ENCODE measurements at places on chromosomes 13 and 19.

DNA sequence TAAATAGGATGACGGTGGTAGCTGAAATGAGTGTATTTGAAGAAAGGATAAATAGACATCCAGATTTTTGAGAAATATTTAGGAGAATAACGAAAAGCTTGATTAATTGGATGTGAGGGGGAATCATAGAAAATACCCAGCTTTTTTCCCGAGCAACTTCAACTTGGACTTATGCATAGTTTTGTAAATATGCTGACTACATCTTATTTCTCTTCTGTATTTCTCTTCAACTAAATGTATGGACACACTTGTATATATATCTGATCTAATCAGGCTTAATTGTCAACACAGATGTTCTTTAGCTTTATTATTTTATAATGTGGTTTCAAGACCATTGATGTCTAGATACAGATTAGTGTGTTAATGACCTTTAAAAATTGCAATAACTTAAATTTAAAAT, 685.0 kb downstream of the SLITRK1 start:
- no peak for DNase-seq

- DNase-seq = no peak
These were observed 948.4 kb downstream of the UQCRFS1 start for GRCh38 chr19:28264556-28264955.

DNA sequence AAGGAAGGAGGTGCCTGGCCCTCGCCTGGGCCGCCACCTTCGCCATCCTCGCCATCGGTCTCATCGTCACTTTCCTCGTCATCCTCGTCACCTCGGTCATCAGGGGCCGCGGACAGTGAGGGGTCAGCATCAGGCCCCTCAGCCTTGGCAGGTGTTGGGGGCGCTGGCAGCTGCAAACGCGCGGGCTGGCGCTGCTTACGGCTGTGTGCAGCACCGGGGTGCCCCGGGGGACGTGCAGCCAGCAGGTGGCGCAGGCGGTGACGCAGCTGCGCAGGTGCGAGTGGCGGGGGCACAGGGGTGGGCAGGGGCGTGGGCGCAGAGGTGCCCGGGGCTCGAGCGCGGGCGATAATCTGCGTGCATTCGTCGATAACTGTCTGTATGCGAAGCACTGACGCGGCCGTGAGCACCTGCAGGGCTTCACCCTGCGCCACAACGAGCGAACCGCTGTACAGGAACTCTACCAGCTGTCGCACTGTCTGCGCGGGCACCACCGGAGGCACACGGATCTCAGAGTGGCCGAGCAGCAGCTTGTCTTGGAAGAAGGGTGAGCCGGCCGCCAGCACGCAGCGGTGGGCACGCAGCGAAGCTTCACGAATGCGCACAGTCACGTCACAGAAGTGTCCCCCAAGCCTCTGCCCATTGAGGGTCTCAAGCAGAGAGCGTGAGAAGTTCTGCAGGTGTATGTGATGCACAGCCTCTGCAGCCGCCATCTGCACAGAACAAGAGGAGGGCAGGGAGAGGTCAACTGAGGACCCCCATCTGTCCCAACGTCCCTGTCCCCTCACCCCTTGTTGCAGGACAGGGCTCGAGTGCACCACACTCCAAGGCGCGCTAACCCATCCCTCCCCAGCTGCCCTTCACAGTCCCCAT, 2.4 kb downstream of the ZBTB45 start:
- no peak for DNase-seq

GRCh38 chr13:95301968-95302393, 730 bp upstream of the ABCC4 start:
- DNase-seq = no peak

DNA sequence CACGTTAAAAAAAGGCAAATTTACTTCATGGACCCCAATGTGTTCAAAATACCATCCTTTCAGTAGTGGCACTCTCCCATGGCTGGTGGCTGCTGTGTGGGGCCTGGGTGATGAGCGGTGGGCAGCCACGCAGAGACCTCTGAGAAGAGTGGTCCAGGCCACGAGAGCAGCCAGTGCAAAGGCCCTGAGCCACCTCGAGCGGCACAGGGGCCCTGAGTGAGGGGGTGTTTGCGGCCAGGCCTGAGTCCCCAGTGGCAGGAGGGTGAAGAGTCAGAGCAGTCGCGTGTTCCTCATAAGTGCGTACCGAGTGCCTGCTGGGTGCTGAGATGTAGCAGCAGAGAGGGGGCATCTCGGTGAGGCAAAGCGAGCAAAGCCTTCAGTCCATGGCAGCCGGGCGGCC, 7.0 kb downstream of the ZNF444 start:
- DNase-seq = no peak

- DNase-seq = no peak
These were observed 117.8 kb downstream of the KCTD12 start for GRCh38 chr13:76768384-76768783.

- DNase-seq = no peak
These were observed 92.7 kb upstream of the GPR12 start for GRCh38 chr13:26853323-26853722.

DNA sequence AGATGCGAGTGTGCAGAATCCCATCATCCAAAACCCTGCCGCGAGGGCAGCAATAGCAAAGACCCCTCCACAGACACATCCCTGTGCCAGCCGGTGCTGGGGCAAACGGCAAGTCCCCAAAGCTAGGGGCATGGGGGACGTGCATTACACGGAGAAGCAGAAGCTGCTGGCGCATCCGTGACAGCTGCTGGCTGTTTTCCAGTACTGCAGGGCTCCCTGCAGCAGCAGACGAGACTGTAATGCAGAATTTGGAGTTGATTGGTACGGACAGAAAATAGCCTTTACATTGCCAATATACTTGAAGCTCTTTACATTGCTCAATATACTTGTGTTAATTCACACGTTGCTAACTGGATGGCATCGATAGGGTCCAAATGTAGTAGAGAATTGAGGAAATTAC, 77.2 kb upstream of the TMTC4 start:
- DNase-seq = no peak

DNA sequence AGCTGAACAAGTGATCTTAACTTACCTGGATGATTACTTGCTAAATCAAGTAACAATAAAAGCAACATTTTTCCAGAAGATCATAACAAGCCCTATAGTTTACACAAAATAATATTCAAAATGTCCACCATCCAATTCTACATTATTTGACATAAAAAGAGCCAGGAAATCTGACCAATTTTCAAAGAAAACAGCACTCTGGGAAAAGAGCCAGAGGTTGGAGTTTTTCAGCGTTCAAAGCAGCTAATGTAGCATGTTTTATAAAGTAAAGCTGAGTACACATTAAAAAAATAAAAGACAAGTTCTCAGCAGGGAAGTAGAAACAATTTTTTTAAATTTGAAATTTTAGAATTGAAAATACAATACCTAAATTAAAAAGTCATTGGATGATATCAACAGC, 62.6 kb downstream of the UFM1 start:
- DNase-seq = no peak

DNA sequence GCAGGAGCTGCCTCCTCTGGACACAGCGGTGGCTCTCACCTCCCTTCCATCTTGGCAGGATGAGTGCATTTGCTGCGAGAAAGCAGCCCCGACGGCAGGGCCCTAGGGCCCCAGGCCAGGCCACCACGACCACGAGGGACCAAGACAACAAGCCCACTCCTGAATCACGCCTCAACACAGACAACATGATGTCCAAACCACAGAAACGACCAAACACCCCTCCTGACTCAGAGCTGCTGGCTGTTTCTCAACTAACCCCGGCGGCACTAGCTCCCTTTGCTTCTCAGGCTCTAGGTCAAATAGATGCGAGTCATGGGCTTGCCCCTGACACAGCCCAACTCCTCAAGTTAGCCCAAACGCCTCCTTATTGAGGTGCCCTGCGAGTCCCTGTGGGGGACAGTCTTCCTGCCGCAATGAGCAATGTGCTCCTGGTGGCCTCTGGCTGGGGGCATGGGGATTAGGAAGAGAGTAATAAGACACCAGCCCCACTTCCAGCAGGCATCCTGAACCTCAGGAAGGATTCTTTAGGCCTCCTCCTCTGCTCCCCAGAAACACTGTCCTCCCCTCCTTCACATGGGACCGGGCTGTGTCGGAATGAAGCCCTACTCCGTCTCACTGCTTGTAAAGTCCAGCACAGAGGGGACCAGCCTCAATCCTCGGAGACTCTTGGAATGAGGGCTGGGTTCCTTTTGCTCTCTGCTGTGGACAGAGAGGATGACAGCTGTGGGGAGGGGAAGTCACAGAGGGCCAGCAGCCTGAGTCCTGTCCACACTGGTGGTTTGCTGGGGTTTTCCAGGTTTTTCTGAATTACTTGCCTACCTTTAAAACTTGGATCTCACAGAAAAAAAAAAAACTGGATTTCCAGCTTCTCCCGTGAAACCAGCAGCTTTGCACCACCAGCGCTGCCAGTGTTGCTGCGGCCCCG, 6.9 kb upstream of the ATF5 start:
- no peak for DNase-seq

- no peak for DNase-seq
These were observed 1704.7 kb downstream of the SLITRK5 start for GRCh38 chr13:89375839-89376238.

- peak; percentile 35 for DNase-seq
These were observed 109.2 kb downstream of the ESD start for GRCh38 chr13:46687810-46688209.

DNA sequence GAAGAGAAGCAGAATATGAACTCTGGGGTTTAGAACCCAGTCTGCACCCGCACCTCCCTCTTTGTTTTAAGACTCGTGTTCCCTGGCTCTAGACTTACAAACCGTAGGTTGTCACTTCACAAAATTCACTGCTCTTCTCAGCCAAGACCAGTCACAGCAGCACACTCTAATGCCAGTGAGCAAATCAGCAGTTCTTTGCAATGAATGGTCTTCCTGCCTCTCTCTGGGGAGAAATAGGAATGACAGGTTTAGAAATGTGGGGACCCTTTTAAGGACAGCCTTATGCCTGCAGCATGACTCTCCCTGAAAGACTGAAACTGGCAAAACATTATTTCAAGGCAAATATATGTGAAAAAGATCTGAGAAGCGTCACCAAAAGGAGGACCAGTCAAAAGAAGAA, 156.9 kb downstream of the KCTD15 start:
- no peak for DNase-seq

DNA sequence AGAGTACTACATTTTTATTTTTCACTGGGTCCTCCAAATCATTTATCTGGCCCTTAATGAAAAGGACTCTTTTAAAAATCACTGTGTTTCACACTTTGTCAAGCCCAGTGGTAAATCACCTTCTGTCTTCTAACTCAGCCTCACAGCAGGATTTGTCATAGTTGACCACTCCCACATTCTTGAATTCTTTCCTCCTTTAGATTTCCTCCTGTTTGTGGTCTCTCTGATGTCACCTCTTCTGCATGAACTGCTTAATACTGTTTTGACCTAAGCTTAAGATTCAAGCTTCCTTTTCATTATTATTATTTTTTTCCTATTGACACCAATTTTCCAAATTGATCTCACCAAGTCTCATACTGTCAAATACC, 899.8 kb upstream of the MIR17HG start:
- DNase-seq = no peak

DNA sequence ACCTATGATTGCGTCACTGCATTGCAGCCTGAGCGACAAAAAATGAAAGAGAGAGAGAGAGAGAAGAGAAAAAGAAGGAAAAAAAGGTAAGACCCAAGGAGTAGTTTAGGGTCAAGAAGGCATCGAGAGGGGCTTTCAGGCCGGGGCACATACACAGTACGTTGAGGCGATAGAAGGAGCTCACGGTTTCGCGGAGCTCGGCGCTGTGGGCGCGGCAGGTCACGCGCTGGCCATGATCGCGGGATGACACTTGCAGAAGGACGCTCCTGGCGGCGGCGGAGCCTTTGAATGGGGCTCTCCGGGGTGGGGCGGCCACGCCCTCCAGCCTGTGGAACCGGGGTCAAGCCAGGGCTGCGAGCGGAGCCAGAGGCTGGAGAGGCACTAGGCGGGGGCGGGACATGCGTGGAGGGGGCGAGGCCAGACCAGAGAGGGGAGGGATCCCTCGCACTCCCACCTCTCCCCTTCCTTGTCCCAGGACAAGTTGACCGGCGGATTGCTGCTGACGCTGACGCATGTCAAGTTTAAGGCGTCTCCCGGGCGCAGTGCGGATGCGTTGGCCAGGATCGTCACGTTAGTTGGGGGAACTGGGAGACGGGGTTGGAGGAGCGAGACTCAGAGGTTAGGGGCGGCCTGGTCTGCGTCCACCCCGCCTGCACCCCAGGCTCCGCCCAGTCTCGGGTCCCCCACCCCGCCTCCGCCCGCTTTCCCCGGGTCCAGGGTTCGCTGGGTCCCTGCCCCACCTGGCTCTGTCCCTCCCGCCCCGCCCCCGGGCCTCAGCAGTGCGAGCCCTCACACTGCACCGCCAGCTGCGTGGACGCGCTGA, 6.9 kb downstream of the NPHS1 start:
- DNase-seq = peak; percentile 42

- DNase-seq = no peak
These were observed 14.9 kb upstream of the ZNRF4 start for GRCh38 chr19:5440299-5440698.

GRCh38 chr19:12782424-12783290, 7.3 kb upstream of the HOOK2 start:
- DNase-seq = peak; percentile 67

DNA sequence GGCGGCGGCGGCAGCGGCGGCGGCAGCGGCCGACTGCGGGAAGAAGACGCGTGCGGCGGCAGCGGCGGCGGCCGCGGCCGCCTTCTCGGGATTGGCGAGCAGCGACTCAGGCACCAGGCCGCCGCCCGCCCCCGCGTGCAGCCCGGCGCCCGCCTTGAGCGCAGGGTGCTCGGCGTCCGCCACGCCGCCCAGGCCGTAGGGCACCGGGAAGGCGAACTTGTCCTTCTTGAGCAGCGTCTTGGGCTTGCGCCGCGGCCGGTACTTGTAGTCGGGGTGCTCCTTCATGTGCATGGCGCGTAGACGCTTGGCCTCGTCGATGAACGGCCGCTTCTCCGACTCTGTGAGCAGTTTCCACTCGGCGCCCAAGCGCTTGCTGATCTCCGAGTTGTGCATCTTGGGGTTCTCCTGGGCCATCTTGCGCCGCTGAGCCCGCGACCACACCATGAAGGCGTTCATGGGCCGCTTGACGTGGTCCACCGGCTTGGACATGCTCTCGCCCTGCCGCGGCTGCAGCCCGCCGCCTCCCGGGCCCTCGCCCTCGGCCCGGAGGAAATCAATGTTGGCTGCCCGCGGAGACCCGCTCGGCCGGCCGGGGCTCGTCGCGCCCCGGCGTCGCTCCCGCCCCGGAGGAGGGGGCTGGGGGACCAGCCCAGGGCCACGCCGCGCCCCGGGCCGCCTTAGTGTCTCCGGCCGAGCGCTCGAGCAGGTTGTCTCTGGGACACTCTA, 621 bp downstream of the SOX21 start:
- DNase-seq = peak; percentile 7

GRCh38 chr13:20127562-20128458, 33.0 kb downstream of the GJA3 start:
- peak; percentile 64 for DNase-seq

- no peak for DNase-seq
These were observed 11.0 kb downstream of the MOB3A start for GRCh38 chr19:2084993-2085720.

DNA sequence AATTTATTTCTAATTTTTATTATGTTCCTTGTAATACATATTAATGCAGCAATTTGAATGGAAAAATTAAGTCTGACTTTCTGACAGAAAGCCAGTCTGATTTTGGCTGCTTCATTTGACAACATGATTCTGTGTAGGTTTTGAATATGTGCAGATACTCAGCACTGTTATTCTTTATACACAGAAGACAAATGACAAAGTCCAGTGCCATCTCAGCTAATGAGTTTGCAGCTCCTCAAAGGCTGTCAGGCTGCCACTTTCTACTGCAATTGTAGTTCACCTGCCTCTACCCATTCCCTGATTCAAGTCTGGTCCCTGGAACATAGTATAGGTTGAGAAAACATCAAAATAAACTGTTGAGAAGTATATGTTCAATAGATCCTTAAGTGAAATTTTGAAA, 2.9 kb upstream of the CHAMP1 start:
- no peak for DNase-seq

All from Calu3 (cell line).